Neural progenitor cell (in vitro differentiated cells): ENCODE measurements at places on chromosomes 16 and 17.

DNA sequence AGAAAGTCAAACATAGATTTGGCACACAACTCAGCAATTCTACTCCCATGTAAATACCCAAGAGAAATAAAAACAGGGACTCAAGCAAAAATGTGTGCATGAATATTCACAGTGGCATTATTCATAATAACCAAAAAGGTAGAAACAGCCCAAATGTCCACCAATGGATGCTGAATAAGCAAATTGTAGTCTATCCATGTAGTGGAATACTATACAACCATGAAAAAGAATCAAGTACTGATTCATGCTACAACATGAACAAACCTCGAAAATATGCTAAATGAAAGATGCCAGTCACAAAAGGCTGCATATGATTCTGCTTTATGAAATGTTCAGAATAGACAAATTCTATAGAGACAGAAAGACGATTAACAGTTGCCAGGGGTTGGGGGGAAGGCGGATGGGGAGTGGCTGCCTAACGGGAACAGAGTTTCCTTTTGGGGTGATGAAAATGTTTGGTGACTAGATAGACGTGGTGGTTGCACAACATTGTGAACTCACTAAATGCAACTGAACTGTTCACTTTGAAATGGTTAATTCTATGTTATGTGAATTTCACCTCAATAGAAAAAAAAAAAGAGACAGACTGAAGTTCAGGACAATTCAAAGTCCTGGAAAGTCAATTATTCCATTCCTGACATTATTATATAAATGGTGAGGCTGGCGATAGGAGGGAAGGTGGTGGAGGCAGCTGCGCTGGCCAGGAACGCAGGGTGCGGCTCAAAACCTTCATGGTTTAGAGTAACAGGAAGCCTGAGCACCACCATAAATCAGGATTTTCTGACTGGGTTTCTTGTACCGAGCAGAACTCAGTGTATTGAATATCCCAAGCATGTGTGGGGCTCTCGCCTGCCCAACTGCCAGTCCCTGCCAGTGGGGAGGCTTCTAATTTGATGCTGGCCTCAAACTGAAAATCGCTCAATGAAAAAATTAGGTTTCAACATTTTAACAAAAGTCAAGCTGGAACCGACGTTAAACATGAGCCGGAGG is 300.9 kb downstream of the C16orf95 start:
- no peak overlapping the region for H3K27ac ChIP-seq
- no peak overlapping the region for H3K4me3 ChIP-seq
- H3K36me3 ChIP-seq, result no peaks in the 10 kb centered on the region
- peaks cover 4% of the 10 kb centered on the region for H3K4me1 ChIP-seq
- DNase-seq, result no peak
- H3K27me3 ChIP-seq, result no peaks in the 10 kb centered on the region

GRCh38 chr16:56812884-56813283 is 52.1 kb upstream of the SLC12A3 start:
- H3K27me3 ChIP-seq, result no peaks in the 10 kb centered on the region
- H3K36me3 ChIP-seq, result no peaks in the 10 kb centered on the region
- H3K27ac ChIP-seq, result no peak overlapping the region
- H3K4me3 ChIP-seq, result no peak overlapping the region

DNA sequence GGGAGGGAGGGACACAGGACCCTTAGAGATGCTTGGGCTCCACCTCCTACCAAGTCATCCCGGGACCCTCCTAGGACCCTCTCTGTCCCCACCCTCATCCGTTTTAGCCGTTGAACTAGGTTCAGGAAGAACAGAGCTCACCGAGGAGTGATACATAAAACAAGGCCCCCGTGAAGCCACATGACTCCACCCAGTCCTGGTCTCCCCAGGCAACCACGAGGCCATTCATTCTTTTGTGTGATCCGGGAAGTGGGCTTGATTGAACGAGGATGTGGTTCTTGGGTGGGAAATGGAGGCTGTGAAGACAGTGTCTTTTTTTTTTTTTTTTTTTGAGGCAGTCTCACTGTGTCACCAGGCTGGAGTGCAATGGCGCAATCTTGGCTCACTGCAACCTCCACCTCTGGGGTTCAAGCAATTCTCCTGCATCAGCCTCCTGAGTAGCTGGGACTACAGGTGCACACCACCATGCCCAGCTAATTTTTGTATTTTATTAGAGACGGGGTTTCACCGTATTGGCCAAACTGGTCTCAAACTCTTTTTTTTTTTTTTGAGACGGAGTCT is 14.8 kb downstream of the TRARG1 start:
- H3K4me3 ChIP-seq, result no peak overlapping the region
- DNase-seq, result no peak
- H3K27ac ChIP-seq, result no peak overlapping the region
- peaks cover 14% of the 10 kb centered on the region for H3K4me1 ChIP-seq

GRCh38 chr16:49631187-49632041 is 224.5 kb downstream of the ZNF423 start:
- no peaks in the 10 kb centered on the region for H3K4me1 ChIP-seq
- no peaks in the 10 kb centered on the region for H3K27me3 ChIP-seq
- no peak overlapping the region for H3K4me3 ChIP-seq
- DNase-seq, result no peak
- no peaks in the 10 kb centered on the region for H3K36me3 ChIP-seq

- H3K4me1 ChIP-seq, result peaks cover 10% of the 10 kb centered on the region
- no peaks in the 10 kb centered on the region for H3K27me3 ChIP-seq
- no peak overlapping the region for H3K27ac ChIP-seq
- H3K36me3 ChIP-seq, result no peaks in the 10 kb centered on the region
- no peak for DNase-seq
Observed at GRCh38 chr17:68383443-68384321, 73.6 kb downstream of the WIPI1 start.

DNA sequence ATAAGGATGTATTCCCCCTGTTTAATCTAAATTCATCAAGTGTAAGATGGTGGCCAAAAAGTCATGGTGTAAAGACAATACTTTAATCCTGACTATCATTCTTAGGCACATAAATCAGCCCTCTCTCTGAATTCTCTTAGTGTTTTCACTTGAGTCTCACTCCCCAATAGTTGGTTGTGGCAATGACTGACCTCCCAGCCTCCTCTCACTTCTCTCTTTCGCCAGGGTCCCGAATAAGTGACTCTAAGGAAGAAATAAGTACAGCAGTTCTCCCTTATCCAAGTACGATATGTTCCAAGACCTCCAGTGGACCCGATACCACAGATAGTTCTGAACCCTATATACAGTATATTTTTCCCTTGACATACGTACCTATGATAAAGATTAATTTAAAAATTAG is 335.3 kb downstream of the MAF start:
- H3K27ac ChIP-seq, result no peak overlapping the region
- H3K4me3 ChIP-seq, result no peak overlapping the region
- H3K36me3 ChIP-seq, result no peaks in the 10 kb centered on the region

GRCh38 chr16:89090182-89090630 is 3.4 kb upstream of the ACSF3 start:
- H3K36me3 ChIP-seq, result no peaks in the 10 kb centered on the region
- no peak overlapping the region for H3K4me3 ChIP-seq
- H3K4me1 ChIP-seq, result peaks cover 6% of the 10 kb centered on the region
- no peak for DNase-seq
- no peak overlapping the region for H3K27ac ChIP-seq
- peaks cover 60% of the 10 kb centered on the region for H3K27me3 ChIP-seq
